Fibroblast of gingiva (primary cell): ENCODE measurements at places on chromosomes 5 and 9.

GRCh38 chr5:31397926-31398557 is 133.9 kb downstream of the DROSHA start:
- no peak for DNase-seq

GRCh38 chr5:88769165-88769564 is 113.8 kb downstream of the MEF2C start:
- DNase-seq, result peak; percentile 44

DNA sequence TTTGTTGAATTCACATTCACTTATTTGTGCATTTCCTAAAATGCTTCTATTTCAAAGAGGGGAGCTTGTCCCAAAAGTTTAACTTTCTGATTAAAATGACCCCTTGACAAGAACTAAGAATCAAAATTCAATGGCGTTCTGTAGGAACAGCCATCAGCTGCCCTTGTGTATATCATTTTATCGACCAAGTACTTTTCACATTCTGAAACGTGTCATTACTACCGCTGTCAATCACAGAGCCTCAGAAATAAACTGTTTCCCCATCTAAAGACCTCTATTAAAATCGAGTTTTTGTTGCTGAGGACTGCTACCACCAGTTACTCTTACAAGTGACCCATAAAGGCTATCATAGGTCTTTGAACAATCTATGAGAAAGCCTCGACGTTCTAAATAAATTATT is 1.6 kb upstream of the FOXD1 start:
- DNase-seq, result no peak

- DNase-seq, result peak; percentile 11
Measured at GRCh38 chr5:15391704-15392397, 108.1 kb upstream of the FBXL7 start.

DNA sequence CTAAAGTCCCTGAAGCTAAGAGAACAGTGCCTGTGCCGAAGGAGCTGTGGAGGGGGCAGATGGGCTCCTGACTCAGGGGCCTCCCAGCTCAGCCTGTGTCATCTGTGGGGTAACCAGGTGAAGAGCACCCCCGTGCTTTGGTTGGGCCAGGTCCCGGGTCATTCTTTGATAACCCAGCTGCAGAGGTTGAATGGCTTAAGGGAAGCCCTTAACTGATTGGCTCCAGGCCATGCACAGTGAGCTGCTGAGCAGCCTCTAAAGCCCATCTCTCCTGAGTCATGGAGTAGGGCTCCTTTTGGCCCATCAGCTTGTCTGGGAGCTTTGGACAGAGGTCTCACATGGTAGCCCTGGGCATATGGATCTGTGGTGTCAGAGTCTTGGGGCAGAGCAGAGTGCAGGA is 28.7 kb downstream of the COL27A1 start:
- no peak for DNase-seq

- DNase-seq, result no peak
Measured at GRCh38 chr5:134891473-134891872, 13.5 kb upstream of the PCBD2 start.

DNA sequence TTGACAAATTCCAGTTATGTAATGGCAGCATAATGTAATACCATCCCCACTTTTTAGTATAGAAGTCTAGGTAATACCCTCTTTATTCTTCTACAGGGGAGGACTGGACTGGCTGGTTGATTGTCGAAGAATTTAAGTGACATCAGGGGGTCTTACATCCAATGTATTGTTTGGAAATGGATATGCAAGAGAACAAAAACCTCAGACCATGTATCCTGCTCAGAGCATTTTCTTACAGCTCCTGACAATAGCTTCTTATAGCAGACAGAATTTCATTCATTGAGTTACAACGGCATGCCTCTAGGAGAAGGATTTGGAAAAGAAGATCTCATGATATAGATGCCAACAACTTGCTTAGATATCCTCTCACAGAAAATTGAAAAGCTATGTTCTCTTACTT is 2032.3 kb downstream of the EFNA5 start:
- no peak for DNase-seq

- DNase-seq, result no peak
Measured at GRCh38 chr5:67102708-67103107, 93.9 kb downstream of the CD180 start.

- no peak for DNase-seq
Measured at GRCh38 chr9:13900449-13900848, 413.5 kb downstream of the NFIB start.

- DNase-seq, result no peak
Measured at GRCh38 chr9:68927165-68927564, 86.7 kb downstream of the PRKACG start.

- DNase-seq, result no peak
Measured at GRCh38 chr5:156971848-156972525, 9.0 kb upstream of the TIMD4 start.

- no peak for DNase-seq
Measured at GRCh38 chr9:93061791-93062763, 3.6 kb downstream of the SUSD3 start.

GRCh38 chr5:52620315-52620714 is 167.4 kb upstream of the ITGA1 start:
- DNase-seq, result no peak

DNA sequence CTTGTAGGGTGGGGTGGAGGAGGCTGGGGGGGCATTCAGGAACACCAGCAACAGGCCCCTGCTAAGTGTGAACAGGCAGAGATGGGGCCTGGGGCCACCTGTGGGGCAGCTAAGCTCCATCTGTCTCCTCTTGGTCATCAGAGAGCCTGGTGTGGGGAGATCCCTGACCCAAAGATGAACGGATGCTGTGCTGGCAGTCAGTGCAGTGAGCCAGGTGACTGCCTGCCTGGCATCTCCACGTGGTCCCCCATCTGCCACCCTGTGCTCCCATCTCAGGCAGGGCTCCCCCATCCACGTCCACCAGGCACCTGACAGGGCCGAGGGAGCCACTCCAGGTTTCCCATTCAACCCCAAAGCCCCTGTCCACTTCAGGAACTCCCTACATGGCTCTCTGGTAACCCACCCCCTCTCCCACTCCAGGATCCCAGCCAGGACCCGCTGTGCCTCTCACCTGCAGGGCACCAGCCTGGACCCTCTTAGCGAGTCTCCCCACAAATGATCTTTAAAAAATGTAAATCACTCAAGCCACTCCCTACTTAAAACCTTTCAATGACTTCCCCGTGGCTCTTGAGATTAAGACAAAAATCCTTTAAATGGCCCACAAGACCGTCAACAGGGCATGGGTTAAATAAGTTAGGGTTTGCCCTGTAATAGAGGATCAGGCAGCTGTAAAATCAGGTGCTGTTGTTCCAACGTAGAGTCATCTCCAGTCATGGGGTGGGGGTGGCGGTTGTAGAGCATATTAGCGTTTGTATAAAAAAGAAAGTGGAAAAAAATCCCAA is 60.8 kb downstream of the LMX1B start:
- DNase-seq, result no peak

DNA sequence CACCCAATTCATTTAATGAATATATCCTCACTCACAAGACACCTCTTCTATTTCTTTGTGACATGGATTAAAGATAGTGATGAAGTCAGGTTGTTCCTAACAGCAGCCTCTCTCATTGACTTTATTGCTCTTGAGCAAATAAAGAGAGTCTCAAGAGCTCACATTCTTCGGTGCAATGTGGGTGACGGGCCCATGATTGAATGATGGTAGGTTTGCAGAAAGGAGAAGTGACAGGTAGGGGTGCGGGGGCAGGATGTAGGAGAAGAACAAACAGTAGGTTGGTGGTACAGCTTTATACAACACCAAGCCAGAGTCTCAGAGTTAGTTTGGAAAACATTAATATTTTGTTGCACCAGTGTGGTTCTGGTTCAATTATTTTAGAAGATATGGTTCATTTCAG is 122.2 kb downstream of the SLIT3 start:
- DNase-seq, result no peak

- peak; percentile 24 for DNase-seq
Measured at GRCh38 chr5:173020154-173020581, 36.0 kb upstream of the CREBRF start.

DNA sequence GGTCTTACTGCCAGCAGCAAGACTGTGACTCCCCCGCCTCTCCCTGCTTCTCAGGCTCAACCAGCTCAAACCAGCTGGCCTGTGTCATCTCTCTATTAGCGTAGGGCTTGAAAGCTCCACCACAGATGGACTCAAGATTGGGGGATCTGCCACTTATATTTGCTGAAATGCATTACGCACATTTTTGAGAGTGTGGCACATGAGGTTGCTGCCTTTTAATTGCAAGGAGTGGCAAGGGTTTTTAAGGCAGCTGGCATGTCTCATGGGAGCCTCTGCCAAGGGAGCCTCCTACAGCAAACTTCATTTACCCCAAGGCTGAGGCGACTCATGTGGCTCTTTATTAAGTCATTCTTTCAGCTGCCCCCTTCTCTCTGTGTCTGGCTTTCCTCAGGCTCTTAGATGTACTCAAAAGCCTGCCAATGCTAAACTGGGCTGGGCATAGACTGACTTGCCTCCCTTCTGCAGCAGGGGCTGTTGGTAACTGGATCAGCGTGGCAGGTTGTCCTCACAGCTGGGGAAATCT is 219.3 kb downstream of the SMARCA2 start:
- no peak for DNase-seq

DNA sequence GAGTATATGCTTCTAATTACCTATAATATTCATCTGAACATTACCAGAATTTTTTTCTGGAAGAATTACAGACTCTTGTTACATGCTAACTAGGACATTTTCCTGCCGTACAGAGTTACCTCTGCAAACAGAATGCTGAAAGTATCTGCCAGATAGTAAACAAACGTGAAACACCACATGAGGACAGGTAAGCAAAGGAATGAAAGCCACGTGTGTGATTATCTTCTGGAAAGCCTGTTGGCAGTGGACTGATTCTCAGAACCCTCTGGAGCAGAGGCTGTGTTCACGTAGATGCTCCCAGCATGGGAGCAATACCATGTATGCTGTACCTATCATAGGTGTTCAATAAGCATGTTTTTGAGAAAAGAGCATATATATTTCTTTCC is 472.6 kb downstream of the ENC1 start:
- DNase-seq, result no peak

DNA sequence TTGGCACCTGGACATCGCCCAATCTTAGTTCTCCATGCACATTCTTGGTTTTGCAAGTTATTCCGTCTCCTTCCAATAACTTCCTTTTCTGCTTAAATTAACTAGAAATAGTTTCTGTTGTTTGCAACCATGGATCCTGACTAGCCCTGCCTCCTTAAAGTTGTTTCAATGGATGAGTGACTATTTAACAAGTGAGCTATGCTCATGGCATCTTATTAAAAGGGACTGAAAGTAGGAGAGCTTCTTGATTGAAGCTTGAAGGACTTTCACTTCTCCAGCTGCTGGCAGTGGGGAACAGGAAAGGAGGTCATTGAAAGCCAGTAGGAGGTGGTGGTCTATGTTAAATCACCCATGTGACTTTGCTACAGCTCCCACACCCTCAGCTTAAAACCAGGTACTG is 466.8 kb downstream of the ARHGEF28 start:
- DNase-seq, result no peak

DNA sequence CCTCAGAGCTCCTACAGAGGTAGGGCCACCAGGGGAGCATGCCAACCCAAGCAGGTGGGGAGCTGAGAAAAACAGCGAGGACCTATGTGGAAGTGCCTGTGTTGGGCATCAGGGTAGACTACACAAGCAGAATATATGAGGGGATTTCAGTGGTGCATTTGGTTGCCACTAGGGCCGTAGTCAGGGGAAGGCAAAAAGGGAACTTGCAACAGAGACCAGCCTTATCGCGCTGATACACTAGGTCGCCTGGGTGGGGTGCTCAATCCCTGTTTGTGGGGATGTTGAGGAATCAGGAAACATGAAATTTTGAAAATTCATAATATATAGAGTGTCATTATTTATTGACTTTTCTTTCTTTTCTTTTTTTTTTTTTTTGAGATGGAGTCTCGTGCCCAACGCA is 370.9 kb upstream of the PRR16 start:
- DNase-seq, result no peak

DNA sequence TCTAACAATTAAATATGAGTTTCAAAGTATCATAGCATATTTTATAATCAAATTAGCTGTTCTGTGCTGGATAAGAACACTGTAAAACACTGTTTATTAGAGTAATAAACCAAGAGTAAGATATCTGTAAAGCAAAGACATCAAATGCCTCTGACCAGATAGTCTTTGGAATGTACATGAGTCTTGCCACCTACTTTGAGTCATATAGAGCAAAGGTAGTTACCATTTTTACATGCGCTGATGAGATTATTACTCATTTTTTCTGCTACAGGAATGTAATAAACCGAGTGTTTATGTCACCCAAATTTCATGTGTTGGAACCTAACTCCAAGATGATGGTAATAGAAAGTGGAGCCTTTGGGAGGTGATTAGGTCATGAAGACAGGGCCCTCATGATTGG is 654.5 kb downstream of the CETN3 start:
- no peak for DNase-seq

- no peak for DNase-seq
Measured at GRCh38 chr9:80012557-80013330, 441.0 kb downstream of the TLE4 start.

GRCh38 chr9:91160599-91161464 is 200.9 kb downstream of the AUH start:
- no peak for DNase-seq

- DNase-seq, result no peak
Measured at GRCh38 chr9:101337237-101337636, 47.6 kb downstream of the BAAT start.

DNA sequence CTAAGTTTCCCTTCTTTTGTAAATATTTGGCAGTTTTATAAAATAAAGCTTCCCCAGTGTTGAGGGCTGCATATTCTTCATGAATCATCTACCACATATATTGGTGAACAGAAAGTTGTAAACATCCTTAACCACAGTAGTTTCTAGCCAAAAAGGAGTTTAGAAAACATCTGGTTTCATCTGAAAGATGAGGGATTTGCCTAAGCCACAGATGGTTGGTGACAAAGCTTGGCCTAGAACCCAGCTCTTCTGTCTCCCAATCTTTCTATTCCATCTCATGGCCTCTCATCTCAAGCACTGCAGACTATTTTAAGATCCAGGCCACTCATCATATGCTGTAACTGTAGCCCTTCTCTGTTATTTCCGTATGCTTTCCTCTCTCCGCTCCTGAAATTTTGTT is 232.3 kb upstream of the TRPM3 start:
- DNase-seq, result peak; percentile 55

- DNase-seq, result no peak
Measured at GRCh38 chr9:131731644-131732043, 8.2 kb downstream of the RAPGEF1 start.

DNA sequence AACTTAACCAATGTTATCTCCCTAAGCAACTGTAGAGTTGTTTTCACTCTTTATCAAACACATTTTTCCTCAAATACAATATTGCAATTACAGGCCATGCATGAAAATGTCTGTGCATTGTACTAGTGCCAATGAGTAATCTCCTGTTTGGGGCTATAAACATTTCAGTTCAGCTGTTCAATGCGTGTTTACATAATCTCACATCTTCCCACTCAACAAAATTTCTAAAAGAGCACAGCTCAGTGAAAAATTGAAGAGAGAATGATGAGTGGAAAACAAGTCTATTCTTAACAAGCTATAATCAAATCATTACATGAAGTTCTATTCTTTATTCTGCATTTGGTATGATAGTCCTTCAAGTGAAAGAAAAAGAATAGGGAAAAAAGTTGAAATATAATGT is 780.5 kb upstream of the CDH9 start:
- no peak for DNase-seq
